Stimulated activated naive CD4-positive, alpha-beta T cell treated with Interleukin-2 at 50 U/mL for 16 hours (primary cell): ENCODE measurements at places on chromosomes 16 and 17.

- no peak for DNase-seq
These were observed 1.3 kb downstream of the KRTAP3-3 start for GRCh38 chr17:40992666-40993065.

DNA sequence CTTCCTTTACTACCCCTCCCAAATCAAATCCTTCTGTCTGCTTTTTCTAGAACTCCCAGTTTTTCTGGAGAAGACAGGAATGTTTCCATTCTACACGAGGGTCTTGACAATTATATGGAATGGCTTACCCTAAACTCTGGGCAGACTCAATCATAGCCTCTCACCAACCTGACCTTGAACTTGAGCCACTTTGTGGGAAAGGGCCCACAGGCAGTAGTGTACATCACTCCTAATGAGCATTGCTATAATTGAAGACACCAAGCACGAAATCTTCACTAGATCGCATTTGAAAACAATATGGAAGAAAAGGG is 1.6 kb upstream of the HOXB13 start:
- no peak for DNase-seq

DNA sequence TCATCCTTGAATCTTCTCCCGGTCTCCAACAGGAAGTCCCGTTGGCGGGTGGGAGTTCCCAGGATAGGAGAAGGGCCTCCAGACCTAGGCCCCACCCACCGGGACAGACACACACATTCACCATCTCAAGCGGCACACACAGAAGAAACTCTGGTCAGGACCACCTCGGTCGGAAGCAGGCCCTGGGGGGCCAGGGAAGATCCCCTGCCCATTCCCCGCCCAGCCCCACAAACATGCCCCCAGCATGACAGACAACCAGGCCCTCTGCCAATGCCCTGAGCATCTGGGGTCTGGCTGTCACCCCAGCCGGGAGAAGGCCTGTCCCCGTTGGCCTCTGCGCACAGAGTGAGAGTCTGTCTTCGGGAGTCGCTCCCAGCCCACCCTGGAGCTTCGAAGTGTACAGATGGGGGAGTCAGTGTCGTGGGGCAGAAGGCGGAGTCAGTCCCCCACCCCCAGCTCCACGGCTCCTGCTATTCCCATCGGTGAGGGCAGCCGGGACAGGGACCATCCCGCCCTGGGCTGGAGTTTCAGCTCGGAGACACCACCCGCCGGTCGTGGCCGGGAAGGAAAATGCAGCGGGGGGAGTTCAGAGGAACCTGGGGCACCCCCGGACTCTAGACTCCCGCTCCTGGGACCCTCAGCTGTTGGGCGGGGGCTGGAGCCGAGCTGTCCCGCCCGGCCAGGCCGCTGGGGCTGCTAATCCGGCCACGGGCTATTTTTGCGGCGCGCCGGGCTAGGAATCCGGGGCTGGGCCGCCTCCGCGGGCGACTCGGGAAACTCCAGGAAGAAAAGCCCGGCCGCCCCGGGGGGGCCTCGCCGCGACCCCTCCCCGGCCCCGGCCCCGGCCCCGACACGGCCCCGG is 660 bp downstream of the RHBDF1 start:
- DNase-seq: no peak

- DNase-seq: no peak
These were observed 12.5 kb downstream of the NPTX1 start for GRCh38 chr17:80463784-80464400.

GRCh38 chr17:1455291-1455796 is 688 bp downstream of the CRK start:
- DNase-seq: peak; percentile 25

DNA sequence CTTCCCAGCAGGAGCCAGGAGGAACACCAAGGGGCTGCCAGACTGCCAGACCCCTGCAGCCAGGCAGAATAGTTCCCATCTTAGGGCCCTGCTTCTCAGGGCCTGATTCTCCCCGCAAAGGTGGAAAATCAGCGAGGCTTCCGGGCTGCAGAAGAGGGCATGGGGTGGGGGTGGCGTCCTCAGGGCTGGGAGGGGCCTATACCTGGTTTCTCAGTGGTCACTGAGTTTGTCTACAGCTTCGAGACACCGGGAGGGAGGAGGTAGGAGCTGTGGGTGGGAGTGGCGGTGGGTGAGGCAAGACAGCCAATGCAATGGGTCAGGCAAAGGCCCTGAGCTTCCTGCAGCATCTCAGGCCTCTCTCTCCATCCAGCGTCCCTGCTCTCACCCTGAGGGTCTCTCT is 14.3 kb downstream of the LRRC75A start:
- DNase-seq: no peak

GRCh38 chr17:74373838-74374606 is 6.7 kb downstream of the GPR142 start:
- no peak for DNase-seq

DNA sequence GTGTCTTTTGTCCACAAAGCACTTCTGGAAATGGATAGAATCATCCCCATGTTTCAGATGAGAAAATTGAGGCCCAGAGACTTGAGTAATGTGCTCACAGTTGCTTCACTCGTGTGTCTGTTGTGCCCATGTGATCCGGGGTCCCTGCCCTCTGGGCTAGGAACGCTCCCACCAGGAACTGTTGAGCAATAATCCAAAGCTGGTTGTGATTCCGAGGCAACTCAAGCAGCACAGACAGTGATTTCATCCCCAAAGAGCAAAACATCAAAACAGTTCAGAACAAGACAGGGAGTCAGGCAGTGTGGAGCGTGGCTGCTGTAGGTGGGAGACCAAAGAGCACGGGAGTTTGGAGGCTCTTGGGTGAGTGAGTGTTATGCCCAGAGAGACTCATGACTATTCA is 205.0 kb upstream of the ASIC2 start:
- DNase-seq: no peak

- DNase-seq: no peak
These were observed 59.2 kb downstream of the CNGB1 start for GRCh38 chr16:57911743-57912142.

DNA sequence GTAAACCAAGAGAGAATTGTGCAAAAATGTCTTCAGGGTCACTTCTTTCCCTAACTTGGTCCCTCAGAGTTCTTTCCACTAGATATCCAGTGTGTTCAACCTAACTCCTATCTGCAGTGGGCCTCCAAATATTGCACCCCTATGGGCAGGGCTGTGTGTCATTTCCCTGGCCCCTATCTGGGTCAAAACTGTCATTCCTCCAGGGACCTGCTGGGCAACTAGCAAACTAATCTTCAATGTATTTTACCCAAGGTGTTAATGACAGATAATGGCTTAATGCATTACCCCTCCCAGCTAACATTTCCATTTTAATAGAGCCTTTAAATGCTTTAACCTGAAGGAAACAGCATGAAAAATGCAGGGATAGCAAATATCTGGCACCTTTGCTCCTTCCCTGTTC is 25.8 kb upstream of the SKAP1 start:
- no peak for DNase-seq

DNA sequence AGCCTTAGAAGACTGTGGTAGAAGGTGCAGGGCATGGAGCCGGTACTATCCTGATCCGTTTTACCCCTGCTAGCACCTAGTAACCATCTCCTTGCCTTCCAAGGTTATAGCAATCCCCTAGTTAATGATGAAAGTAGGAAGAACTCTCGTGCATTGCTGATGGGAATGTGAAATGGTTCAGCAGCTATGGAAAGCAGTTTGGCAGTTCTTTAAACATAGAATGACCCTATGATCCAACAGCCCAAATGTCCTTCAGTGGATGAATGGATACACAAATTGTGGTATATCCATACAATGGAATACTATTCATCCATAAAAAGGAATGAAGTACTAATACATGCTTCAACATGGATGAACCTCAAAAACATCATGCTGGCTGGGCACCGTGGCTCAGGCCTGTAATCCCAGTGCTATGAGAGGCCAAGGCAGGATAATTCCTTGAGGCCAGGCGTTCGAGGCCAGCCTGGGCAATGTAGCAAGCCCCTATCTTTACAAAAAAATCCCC is 6.2 kb upstream of the SRCIN1 start:
- no peak for DNase-seq

- no peak for DNase-seq
These were observed 5.2 kb upstream of the SYNRG start for GRCh38 chr17:37614391-37614790.

- DNase-seq: no peak
These were observed at the start of gene GAS2L2 for GRCh38 chr17:35752945-35753764. Gene GAS2L2, minus strand, starts transcription at chr17:35753239. Its CDS starts 389 bp downstream, at chr17:35752850.

- no peak for DNase-seq
These were observed 3.5 kb downstream of the PPL start for GRCh38 chr16:4933433-4933832.

GRCh38 chr17:63124536-63124935 is 158.5 kb downstream of the TANC2 start:
- no peak for DNase-seq

DNA sequence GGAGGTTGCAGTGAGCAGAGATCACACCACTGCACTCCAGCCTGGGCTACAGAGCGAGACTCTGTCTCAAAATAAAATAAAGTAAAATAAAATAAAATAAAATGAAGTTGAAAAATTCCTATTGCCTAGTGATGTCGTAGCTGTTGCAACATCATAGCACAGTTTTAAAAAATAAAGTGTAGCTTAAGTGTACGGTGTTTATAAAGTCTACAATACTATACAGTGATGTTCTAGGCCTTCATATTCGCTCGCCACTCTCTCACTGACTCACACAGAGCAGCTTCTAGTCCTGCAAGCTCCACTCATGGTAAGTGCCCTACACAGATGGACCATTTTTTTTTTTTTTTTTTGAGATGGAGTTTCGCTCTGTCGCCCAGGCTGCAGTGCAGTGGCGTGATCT is 43.5 kb upstream of the MNT start:
- DNase-seq: no peak

- no peak for DNase-seq
These were observed 29.4 kb upstream of the ATP2A3 start for GRCh38 chr17:3993493-3994220.

- no peak for DNase-seq
These were observed 31.5 kb downstream of the CDK5RAP3 start for GRCh38 chr17:48002266-48002915.

DNA sequence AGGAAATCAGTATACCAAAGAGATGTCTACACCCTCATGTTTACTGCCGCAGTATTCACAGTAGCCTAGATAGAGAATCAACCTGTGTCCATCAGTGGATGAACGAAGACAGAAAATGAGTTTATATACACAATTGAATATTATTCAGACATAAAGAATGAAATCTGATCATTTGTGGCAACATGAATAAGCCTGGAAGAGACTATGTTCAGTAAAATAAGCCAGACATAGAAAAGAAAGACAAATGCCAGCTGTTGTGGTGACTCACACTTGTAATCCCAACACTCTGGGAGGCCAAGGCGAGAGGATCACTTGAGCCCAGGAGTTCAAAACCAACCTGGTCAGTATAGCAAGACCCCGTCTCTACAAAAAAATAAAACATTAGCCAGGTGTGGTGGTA is 16.1 kb downstream of the NUDT16L1 start:
- DNase-seq: no peak

- DNase-seq: no peak
These were observed 28.1 kb downstream of the GRIN2C start for GRCh38 chr17:74831444-74832146.
